Activated T-cell treated with anti-CD3 and anti-CD28 coated beads for 1 hour (primary cell): ENCODE measurements at places on chromosomes 11 and 22.

DNA sequence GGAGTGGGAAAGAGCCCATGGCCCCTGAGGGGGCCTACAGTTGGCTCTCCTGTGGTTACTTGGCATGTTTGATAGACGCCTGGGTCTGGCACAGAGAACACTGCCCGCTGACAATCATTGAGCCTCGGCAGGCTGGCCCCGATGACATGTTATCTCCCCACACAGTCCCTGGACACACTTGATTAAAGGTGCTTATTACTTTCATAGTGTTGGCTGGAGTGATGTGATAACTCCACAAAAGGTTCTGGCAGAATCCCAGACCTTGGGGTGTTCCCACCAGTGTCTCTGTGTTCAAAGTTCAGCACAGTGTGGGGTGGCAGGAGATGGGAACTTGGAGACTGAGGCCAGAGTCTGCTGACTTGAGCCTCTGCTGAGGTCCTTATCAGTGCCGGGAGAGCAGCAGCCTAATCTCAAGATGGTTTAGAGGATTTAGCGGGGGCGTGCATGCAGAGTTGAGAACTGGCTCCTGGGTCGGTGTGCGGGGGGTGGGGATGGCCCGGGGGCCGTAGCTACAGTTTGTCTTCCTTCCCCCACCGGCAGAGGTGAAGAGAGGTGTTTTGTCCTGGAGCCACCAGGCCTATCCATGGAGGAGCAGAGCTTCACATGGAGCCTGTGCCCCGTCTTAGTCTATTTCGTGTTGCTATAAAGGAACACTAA lies 22.5 kb downstream of the PARVB start:
- no peak for DNase-seq

GRCh38 chr11:92391364-92391763 lies 166.7 kb downstream of the FAT3 start:
- DNase-seq = no peak

GRCh38 chr22:49238181-49239141 lies 589.2 kb downstream of the BRD1 start:
- no peak for DNase-seq

- DNase-seq = no peak
Measured at GRCh38 chr11:106158406-106158805, 80.9 kb downstream of the AASDHPPT start.

DNA sequence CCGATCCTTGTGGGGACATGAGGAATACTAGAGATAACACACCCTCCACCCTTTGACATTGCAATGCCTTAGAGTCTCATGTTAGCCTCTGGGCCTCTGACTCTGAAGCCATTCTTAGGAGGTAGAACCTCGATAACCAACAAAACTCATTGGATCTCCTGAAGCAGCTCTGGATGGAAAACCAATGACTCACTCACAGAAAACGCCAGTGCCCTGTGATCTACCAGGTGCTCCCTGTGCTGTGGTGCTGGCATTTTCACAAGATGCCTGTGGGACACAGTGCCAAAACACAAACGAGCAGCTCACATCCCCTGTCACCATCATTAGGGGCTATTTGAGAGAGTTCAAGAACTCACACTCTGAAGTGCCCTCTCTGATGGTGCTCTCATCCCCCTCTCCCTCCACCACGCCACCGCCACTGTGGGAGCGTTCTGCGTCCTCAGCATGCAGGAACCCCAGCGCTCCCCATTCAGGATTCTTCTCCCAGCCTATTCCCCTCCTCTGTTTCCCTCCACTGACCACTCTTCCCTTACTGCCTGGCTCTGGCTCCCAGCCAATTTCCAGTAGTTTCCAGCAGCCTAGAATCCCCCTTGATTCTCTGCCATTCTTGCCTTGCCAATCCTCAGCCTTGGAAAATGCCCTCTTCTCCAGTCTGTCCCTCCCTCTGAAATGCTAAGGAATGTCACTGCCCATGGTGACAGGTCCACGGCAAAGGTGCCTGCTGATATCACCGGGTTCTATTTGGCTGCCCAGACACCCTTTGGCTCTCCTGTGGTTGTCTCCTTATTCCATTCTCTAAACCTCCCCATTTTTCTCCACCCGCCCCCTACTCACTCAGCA lies 4.7 kb upstream of the POLD4 start:
- DNase-seq = no peak

- no peak for DNase-seq
Measured at GRCh38 chr11:18770479-18771125, 21.0 kb downstream of the PTPN5 start.

- DNase-seq = no peak
Measured at GRCh38 chr22:47858773-47859306, 1096.4 kb downstream of the TBC1D22A start.

DNA sequence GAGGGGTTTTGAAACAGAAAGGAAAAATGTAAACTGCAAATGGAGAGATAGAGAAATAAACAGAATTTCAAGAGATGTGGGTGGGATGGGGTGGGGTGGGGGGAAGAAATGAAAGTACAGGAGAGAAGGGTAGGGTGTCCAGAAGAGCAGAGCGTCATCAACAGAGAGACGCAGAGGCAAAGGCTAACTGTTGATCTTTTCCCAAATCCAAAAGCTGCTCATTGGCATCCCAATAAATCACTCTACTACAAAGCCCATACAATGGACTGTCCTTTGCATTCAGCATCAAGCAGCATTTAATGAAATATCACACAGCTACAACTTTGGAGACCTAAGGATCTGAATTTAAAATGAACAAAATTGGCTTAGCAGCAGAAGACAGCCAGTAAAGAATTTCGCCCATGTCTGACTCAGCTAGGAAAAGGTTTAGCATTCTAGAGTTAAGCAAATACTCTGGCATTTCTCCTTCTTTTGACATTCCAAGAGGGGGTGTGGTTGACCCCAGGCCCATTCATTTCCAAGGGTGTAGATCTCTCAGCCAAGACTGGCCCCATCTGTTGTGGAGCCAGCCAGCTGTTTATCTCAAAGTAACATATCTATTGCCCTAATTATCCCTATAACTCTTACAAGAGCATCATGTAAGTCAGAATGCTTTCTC lies 1.5 kb downstream of the RAB30 start:
- DNase-seq = no peak

DNA sequence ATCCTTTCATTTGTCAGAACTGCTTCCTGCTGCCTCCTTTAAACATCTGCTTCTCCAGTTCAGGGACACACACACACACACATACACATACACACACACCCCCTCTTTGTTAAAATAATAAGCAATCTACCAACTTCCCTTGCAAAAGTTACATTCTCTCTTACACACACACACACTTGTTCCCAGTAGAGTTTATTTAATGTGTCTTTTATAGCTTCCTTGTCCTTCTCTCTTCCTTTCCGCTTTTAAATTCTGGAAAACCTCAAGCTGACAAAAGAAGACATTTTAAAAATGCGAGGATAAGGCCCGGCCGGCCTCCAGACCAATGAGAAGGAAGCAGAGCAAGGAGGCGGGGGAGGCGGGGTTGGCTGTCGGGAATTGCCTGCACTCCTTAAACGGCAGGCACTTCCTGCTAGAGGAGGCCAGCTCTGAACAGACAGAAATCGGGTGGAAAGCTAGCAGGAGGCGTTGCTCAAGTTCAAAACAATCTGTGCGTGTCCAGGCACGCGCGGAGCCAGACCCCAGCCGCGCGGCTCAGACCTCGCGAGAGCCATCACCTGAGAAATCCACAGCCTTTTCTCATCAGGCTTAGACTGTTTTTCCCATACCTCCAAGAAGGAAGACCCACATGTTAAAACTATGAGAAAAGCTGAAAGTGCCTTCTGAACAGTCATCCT lies 99.9 kb downstream of the MAML2 start:
- peak; percentile 53 for DNase-seq

- no peak for DNase-seq
Measured at GRCh38 chr11:102516179-102516578, 14.4 kb downstream of the MMP7 start.

GRCh38 chr11:100831929-100832494 lies 144.9 kb downstream of the ARHGAP42 start:
- no peak for DNase-seq

DNA sequence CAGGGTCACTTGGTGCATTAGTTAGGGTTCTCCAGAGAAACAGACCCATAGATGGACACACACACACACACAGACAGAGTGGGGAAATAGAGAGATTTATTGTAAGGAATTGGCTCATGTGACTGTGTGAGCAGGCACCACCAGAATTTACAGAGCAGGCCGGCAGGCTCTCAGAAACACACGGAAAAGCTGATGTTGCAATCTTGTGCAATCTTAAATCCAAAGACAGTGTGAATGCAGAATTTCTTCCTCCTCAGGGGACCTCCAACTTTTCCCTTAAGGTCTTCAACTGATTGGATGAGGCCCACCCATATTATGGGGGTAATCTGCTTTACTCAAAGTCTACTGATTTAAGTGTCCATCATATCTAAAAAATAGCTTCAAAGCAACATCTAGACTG lies 49.8 kb downstream of the APIP start:
- no peak for DNase-seq

GRCh38 chr11:111562692-111563389 lies 22.3 kb downstream of the LAYN start:
- no peak for DNase-seq

DNA sequence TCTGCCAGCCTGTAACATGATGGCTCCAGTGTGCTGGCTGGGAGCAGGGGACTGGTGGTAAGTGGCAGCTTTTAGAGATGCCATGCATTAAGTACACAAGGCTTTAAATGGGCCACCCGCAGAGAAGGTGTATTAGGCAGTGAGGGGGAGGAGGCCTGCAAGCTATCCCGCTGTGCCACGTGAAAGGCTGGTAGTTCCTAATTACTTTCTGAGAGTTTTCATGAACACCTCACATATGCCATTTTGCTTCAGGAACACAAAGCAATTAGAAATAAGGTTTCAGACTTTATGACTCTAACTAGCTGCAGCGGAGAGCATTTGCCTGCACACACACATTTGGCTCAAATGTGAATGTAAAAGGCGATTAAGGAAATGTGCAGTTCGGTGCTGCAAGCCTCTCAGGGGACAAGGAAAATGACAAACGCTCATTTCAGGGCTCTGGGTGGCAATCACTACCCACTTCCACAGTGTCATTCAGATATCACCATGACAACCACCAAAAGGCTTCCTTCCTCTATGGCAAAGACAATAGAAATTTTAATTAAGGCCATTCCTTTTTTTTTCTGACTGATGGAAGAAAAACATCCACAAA lies 116.6 kb downstream of the PLEKHA7 start:
- DNase-seq = no peak

- no peak for DNase-seq
Measured at GRCh38 chr11:109527496-109527895, 105.5 kb downstream of the C11orf87 start.

DNA sequence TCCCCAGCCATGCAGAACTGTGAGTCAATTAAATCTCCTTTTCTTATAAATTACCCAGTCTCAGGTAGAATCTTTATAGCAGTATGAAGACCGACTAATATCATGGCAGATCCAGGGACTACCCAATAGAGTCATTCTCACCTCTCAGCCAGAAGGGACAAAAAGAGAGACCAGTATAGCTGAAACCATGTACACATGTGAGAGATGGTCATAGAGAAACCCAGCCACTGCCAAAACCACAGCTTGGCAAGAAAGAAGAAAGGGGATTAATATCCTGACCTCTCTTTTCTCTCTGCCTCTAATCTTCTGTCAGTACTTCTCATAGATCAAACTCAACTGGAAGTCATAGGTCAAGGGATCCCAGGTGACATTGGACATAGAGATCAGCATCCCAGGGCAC lies 109.8 kb downstream of the CCDC34 start:
- DNase-seq = no peak

- no peak for DNase-seq
Measured at GRCh38 chr11:109972181-109972715, 120.9 kb upstream of the ZC3H12C start.

GRCh38 chr11:24738972-24739371 lies 242.1 kb downstream of the LUZP2 start:
- DNase-seq = no peak

GRCh38 chr11:133787379-133788141 lies 57.8 kb downstream of the SPATA19 start:
- DNase-seq = no peak

DNA sequence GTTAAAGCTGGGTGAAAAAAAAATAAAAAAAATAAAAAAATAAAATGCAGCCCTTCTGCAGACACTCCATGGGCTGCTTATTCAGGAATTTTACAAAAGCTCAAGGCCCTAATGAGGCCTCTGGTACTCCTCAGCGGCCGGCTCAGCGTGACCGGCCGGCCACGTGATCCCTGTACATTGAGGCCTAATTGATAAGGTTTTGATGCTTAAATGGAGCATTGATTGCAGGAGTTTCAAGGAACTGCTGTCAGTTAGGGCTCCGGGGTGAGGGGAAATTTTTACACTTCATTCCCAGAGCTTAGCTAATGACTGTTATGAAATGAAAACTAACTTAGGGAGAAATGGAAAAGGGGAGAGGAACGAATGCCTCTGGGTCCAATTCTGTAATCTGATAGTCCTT lies 368.8 kb upstream of the KIRREL3 start:
- no peak for DNase-seq
